ENCODE measurements at places on chromosomes 7 and 10.

DNA sequence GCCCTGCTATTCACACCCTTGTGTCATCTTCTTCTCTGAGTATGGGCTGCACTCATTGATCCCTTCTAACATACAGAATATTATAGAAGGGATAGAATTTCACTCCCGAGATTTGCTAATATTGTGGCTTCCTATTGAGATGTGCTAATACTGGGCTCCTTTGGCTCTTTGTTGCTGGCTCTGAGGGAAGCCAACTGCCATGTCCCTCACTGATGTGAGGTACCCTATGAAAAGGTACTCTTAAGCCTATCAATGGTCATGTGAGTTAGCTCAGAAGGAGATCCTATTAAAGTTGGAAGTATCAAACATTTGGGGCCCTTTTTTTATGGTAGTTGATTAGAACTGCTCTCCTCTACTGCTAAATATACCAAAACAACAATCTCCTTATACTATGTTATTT lies 665.2 kb upstream of the ZWINT start:
- no peaks in the 10 kb centered on the region for H3K27me3 ChIP-seq
- H3K36me3 ChIP-seq: no peaks in the 10 kb centered on the region
- no peaks in the 10 kb centered on the region for H3K4me1 ChIP-seq
- no peak overlapping the region for H3K4me3 ChIP-seq
- no peak overlapping the region for H3K27ac ChIP-seq

DNA sequence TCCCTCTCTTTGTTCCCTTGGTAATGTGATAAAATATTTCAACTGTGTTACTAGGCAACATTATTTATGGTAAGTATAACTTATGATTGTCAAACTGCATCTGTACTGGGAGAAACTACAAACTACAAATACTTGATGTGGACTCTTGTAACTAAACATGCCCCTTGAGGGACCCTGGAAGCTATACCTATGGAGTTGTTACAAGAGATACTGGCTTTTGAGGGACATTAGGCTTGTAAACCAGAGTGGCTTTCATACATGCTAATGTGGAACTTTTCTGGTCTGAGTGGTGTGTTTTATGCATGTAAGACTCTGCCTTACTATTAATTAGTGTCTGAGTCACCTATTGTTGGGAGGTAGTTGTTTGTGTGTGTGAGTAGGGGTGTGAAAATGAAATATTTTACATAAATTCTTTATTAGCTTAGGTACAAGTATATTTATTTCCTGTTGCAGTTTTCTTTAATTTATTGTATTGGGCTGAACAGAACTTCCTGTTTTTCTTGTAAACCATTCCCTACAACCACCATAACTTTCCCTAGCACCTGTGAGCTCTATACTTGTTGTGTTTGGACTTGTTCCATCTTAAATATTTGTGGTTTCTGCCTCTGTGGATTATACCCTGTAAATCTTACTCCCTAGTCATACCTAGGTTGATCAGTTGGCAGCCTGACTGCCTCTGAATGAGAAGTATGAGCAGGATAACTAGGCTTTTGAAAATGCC lies 49.8 kb downstream of the STK31 start:
- DNase-seq: no peak
- no peak overlapping the region for H3K4me3 ChIP-seq
- H3K27ac ChIP-seq: no peak overlapping the region
- no peaks in the 10 kb centered on the region for H3K27me3 ChIP-seq

DNA sequence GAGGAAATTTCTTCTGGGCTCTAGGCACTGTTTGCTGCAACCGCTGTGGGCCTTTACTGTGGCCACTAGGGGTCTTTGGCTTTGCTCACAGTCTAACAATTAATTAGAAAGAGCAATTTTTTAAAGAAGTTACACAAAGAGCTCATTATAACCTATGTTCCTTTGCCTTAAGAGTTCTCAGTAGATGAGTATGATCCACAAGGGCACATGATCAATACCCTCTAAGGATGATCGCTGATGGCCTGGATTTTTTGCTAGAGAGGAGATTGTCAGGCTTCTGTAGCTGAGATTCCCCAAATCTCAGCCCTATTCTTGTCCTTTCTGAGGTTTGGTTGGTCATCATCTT lies 80.8 kb upstream of the RHOBTB1 start:
- H3K27me3 ChIP-seq: no peaks in the 10 kb centered on the region
- H3K27ac ChIP-seq: no peak overlapping the region
- no peak overlapping the region for H3K4me3 ChIP-seq
- H3K4me1 ChIP-seq: no peaks in the 10 kb centered on the region
- DNase-seq: no peak

GRCh38 chr7:98165827-98166667 lies 45.2 kb upstream of the BHLHA15 start:
- no peak overlapping the region for H3K27ac ChIP-seq
- no peaks in the 10 kb centered on the region for H3K4me1 ChIP-seq
- H3K27me3 ChIP-seq: no peaks in the 10 kb centered on the region
- no peaks in the 10 kb centered on the region for H3K36me3 ChIP-seq
- H3K4me3 ChIP-seq: no peak overlapping the region

DNA sequence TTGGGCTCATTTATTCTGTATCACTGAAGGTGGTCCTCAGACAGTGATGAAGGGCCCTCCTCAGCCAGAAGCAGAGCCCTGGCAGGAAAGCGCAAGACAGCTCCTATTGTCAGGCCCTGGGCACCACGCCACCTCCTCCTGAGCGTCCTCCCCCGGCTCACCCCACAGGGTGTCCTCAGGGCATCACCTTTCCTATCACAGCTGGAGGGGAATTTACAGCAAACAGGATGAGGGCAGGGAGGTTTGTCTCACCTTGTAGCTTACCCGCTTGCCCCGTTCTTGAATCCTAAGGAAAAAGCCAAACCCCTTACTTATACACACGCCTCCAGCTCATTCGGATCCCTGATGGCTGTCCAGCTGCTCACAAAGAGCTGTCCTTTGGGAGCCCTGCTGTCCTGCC lies 50.2 kb upstream of the LANCL2 start:
- no peak overlapping the region for H3K4me3 ChIP-seq
- no peaks in the 10 kb centered on the region for H3K27me3 ChIP-seq
- no peaks in the 10 kb centered on the region for H3K4me1 ChIP-seq
- H3K27ac ChIP-seq: no peak overlapping the region
- DNase-seq: no peak
- H3K36me3 ChIP-seq: no peaks in the 10 kb centered on the region

GRCh38 chr7:112159351-112159750 lies 46.8 kb downstream of the DOCK4 start:
- H3K27ac ChIP-seq: no peak overlapping the region
- no peak overlapping the region for H3K4me3 ChIP-seq
- no peaks in the 10 kb centered on the region for H3K36me3 ChIP-seq

GRCh38 chr10:70227548-70228320 lies 5.5 kb downstream of the PPA1 start:
- H3K27ac ChIP-seq: peak overlapping the region; percentile 1
- no peaks in the 10 kb centered on the region for H3K4me1 ChIP-seq
- no peaks in the 10 kb centered on the region for H3K27me3 ChIP-seq
- H3K4me3 ChIP-seq: no peak overlapping the region
- no peak for DNase-seq

- no peaks in the 10 kb centered on the region for H3K36me3 ChIP-seq
- no peaks in the 10 kb centered on the region for H3K27me3 ChIP-seq
- no peak overlapping the region for H3K27ac ChIP-seq
- no peak overlapping the region for H3K4me3 ChIP-seq
- DNase-seq: no peak
Observed at GRCh38 chr10:21243748-21244257, 281.7 kb downstream of the SKIDA1 start.

- H3K4me1 ChIP-seq: peaks cover 52% of the 10 kb centered on the region
- H3K27me3 ChIP-seq: no peaks in the 10 kb centered on the region
- no peak for DNase-seq
Observed at GRCh38 chr10:72001033-72001395, 36.8 kb downstream of the CHST3 start.

GRCh38 chr10:11068861-11069633 lies 51.4 kb downstream of the CELF2 start:
- peaks cover 7% of the 10 kb centered on the region for H3K4me1 ChIP-seq
- H3K36me3 ChIP-seq: no peaks in the 10 kb centered on the region
- no peaks in the 10 kb centered on the region for H3K27me3 ChIP-seq
- no peak for DNase-seq
- no peak overlapping the region for H3K27ac ChIP-seq

- no peak overlapping the region for H3K27ac ChIP-seq
- H3K4me1 ChIP-seq: no peaks in the 10 kb centered on the region
- H3K27me3 ChIP-seq: no peaks in the 10 kb centered on the region
Observed at GRCh38 chr10:70619271-70620019, 16.9 kb upstream of the PRF1 start.

DNA sequence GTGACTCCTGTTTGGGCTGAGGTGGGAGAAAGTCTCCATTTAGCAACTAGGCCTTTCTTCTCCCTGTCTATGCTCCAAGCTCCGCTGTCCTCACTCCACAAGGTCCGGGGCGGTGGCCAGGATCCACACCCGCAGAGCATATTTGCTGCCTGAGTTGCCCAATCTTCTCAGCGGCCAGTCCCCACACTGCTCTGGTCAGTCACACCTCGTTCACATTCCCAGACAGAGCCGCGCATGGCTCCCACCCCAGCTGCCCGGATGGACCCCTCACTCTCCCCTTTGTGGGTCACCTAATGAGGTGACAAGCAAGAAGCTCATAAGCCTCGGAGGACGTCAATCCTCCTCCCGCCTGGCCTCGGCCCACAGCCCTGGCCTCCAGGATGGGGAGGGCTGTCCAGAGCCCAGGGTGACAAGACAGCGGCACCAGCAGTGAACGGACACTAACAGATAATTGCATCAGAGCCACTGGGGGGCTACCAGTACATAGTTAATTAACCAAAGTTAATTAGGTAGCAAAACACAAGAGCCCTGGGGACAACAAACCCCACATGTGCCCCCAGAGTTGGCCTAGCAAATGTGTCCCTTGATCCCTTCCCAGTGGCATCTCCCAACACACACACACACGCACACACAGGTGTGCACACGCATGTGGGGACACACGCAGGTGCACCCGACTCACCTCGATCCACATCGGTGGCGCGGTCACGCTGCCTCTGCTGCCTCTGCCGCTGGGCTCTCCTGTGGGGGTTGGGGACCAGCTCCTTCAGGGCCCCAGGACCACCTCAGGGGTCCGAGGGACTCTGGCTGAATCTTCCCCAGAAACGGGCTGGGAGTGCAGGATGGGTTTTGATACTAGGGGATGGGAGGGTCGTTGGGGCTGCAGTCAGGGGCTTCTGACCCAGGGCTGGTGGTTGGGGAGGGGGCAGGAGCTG lies 11.8 kb downstream of the EPHA1 start:
- peaks cover 29% of the 10 kb centered on the region for H3K4me1 ChIP-seq
- no peak overlapping the region for H3K4me3 ChIP-seq

- H3K4me1 ChIP-seq: no peaks in the 10 kb centered on the region
- H3K27ac ChIP-seq: no peak overlapping the region
- H3K36me3 ChIP-seq: no peaks in the 10 kb centered on the region
- DNase-seq: no peak
- no peak overlapping the region for H3K4me3 ChIP-seq
Observed at GRCh38 chr7:21941611-21942141, 4.0 kb downstream of the CDCA7L start.

- no peaks in the 10 kb centered on the region for H3K4me1 ChIP-seq
- H3K27me3 ChIP-seq: no peaks in the 10 kb centered on the region
- no peak overlapping the region for H3K27ac ChIP-seq
- H3K36me3 ChIP-seq: no peaks in the 10 kb centered on the region
Observed at GRCh38 chr10:50334273-50334672, 83.0 kb upstream of the ASAH2 start.

DNA sequence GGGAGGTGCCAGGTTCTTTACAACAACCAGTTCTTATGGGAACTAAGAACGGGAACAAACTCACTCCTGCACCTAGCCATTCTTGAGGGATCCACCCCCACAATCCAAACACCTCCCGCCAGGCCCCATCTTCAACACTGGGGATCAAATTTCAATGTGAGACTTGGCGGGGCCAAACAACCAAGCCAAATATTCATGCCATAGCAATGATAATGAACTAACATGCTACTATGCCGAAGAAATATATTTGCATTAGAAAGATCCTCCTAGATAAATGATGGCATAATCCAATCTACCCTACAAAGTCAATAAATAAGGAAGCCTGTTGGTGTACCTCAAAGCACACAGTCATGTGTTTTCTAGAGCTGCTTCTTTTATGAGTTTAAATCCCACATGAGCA lies 57.6 kb downstream of the CCDC71L start:
- no peaks in the 10 kb centered on the region for H3K36me3 ChIP-seq
- H3K4me1 ChIP-seq: no peaks in the 10 kb centered on the region
- no peak for DNase-seq
- no peak overlapping the region for H3K4me3 ChIP-seq
- H3K27me3 ChIP-seq: no peaks in the 10 kb centered on the region

DNA sequence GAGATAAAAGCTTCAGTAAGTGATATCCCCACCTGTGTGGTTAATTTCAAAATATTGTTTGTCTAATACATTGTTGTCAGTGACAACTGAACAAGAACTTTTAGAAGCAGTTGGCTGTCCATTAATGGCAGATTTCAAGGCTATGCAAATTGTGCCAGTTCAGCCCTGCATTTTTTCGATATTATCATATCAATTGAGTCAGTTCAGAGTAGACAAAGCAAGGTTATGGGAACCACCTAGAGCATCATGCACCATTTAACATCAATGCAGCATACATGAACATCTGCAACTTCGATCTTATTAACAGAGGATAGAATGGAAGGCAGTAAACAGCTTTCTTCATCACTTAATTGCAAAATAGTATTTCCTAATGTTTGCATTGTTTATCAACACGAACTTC lies 180.7 kb upstream of the KAT6B start:
- H3K4me1 ChIP-seq: no peaks in the 10 kb centered on the region
- no peak for DNase-seq
- H3K4me3 ChIP-seq: no peak overlapping the region
- no peak overlapping the region for H3K27ac ChIP-seq

GRCh38 chr10:86688398-86688921 lies 20.1 kb downstream of the LDB3 start:
- peak; percentile 79 for DNase-seq
- H3K36me3 ChIP-seq: peaks cover 21% of the 10 kb centered on the region
- H3K27me3 ChIP-seq: no peaks in the 10 kb centered on the region
- H3K4me3 ChIP-seq: no peak overlapping the region
- no peak overlapping the region for H3K27ac ChIP-seq

- no peak overlapping the region for H3K27ac ChIP-seq
- H3K36me3 ChIP-seq: no peaks in the 10 kb centered on the region
- no peaks in the 10 kb centered on the region for H3K27me3 ChIP-seq
- H3K4me1 ChIP-seq: no peaks in the 10 kb centered on the region
Observed at GRCh38 chr7:54788664-54789063, 29.7 kb upstream of the SEC61G start.

DNA sequence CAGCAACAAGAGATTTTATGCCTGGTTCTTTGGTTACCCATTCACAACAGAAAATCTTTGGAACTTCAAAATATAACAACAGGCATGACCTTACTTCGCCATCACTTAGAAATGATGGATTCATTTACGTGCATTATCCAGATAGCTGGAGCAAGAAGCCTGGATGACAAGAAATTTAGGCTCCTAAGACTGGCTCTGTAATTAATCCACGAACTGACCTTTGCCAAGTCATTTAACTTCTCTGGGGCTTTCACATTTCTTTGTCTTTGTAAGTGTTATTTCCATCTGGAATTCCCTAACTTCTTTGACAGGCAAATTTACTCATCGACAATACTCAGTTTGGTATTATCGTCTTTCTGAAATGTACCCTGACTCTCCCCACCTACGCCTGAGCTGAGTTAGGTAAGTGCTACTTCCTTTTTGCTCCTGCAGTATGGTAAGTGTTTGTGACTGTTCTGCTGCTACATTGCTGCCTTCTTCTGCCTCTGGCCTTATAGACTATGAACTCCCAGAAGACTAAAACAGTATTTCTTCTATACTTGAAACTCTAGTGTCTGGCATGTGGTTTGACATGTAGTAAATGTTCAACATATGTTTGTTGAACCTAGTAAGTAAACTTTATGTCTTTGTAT lies 5.5 kb upstream of the MDFIC start:
- no peaks in the 10 kb centered on the region for H3K4me1 ChIP-seq
- no peak for DNase-seq

GRCh38 chr7:95843286-95843685 lies 70.9 kb downstream of the DYNC1I1 start:
- no peak for DNase-seq
- H3K36me3 ChIP-seq: no peaks in the 10 kb centered on the region
